Esophagus muscularis mucosa (tissue), 4 donors: ENCODE measurements at places on chromosomes 5 and 9. TPM values are rescaled to one million over a fixed set of nuclear protein-coding genes. Genes with fewer than 3 reads are reported as not detected.

- no peaks in the 10 kb centered on the region for H3K36me3 ChIP-seq
- no peak overlapping the region for H3K4me3 ChIP-seq
- H3K27ac ChIP-seq: no peak overlapping the region
- peaks cover 15% of the 10 kb centered on the region for H3K4me1 ChIP-seq
Measured at GRCh38 chr5:109645707-109646192, 44.0 kb upstream of the MAN2A1 start.

DNA sequence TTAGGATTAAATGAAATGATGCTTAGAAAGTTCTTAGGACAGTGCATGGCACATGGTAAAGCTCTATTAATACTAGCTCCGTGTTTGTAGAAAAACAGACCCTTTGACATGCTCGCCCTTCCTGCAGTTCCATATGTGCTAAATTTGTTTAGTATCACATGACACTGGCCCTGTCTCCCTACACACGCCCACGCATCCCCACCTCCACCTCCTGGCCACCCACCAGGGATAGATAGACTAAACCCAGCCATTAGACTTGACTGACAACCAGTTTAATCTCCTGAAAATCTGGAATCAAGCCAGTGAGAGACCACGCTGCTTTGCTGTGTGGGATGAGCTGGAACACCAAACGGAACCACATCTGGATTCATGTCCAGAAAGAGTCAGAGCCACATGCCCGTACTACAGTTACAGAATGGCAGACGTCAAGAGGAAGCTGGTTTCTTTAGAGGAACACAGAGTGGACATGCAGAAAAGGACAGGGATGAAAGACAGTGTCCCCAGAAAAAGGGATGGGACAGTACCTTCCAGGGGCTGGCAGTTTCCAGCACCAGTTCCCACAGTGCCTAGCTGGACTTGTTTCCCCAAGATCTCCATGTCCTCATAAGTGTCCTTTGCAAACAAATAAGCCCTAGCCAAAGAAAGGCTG, 186.1 kb downstream of the PDZD2 start:
- no peak for DNase-seq
- H3K27me3 ChIP-seq: no peaks in the 10 kb centered on the region
- H3K36me3 ChIP-seq: no peaks in the 10 kb centered on the region
- no peak overlapping the region for H3K4me3 ChIP-seq
- H3K27ac ChIP-seq: no peak overlapping the region

DNA sequence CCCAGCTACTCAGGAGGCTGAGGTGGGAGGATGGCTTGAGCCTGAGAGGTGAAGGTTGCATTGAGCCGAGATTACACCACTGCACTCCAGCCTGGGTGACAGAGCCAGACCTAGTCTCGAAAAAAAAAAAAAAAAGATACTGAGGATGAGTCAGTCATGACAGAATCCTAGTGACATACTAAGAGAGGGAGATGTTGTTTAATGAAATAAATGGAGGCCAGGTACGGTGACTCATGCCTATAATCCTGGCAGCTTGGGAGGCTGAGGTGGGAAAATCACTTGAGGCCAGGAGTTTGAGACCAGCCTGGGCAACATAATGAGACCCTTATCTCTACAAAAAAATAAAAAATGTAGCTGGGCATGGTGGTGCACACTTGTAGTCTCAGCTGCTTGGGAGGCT, 107.2 kb downstream of the ZFAND5 start:
- no peak overlapping the region for H3K27ac ChIP-seq
- H3K4me3 ChIP-seq: no peak overlapping the region
- no peaks in the 10 kb centered on the region for H3K36me3 ChIP-seq
- no peak for DNase-seq

- no peak overlapping the region for H3K4me3 ChIP-seq
- H3K27me3 ChIP-seq: no peaks in the 10 kb centered on the region
- H3K27ac ChIP-seq: no peak overlapping the region
- DNase-seq: no peak
- H3K4me1 ChIP-seq: no peaks in the 10 kb centered on the region
Measured at GRCh38 chr5:110612794-110613247, 113.7 kb downstream of the TMEM232 start.

DNA sequence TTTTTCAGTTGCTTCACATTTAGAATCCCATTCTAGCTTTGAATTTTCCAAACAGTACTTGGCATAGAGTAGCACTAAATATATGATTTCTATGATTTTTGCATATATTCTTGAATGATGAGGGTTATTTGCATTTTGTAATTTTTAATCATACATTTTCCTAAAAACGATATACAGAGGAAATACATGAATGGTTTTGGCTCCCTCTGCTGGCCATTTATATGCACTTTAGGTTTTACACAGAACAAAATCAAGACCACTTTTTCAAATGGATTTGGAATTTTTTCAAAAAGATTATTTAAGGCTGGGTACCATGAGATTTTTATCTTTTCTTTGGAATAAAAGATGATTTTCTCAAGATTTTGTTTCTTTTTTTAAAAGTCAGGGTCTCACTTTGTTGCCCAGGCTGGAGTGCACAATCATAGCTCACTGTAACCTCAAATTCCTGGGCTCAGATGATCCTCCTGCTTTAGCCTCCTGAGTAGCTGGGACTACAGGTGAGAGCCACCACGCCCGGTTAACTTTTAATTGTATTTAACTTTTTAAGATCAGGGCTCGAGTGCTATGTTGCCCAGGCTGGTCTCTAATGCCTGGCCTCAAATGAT, 16.7 kb upstream of the COMMD10 start:
- H3K27me3 ChIP-seq: no peaks in the 10 kb centered on the region
- no peaks in the 10 kb centered on the region for H3K4me1 ChIP-seq
- H3K27ac ChIP-seq: no peak overlapping the region
- DNase-seq: no peak
- no peaks in the 10 kb centered on the region for H3K36me3 ChIP-seq

- no peaks in the 10 kb centered on the region for H3K36me3 ChIP-seq
- no peak overlapping the region for H3K27ac ChIP-seq
- H3K4me3 ChIP-seq: no peak overlapping the region
- no peaks in the 10 kb centered on the region for H3K27me3 ChIP-seq
Measured at GRCh38 chr5:160450164-160450932, 28.7 kb downstream of the PTTG1 start.

DNA sequence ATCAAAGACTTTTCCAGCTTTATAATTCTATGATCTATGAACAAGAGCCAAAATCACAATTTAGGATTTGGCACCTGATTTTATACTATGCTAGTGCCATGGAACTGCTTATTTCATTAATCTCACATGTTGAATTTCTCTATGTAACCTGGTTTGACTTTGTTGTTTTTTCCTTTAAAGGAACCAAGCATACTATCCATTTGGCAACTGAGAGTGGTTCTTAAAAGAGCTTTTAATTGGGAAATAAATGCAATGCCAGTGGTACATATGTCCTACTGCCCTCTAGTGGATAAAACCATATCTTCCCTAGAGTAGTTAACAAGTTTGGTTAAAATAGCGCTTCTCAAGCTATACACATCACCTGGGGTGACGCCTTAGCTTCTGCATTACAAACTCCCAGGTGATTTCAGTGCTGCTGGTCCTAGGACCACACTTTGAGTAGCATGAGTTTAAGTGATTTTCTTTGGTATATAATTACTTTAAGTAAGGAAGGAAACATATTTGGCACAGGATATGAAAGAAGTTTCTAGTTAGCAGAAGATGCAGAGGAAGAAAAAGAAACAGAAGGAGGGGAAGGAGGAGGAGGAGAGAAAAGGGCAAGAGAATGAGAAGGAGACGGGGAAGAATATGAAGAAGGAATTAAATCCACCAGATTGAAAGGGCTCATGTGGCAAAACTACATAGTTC, 56.8 kb downstream of the FGF10 start:
- no peak overlapping the region for H3K4me3 ChIP-seq
- H3K27ac ChIP-seq: peak overlapping the region; percentile 40
- DNase-seq: no peak
- no peaks in the 10 kb centered on the region for H3K36me3 ChIP-seq
- H3K27me3 ChIP-seq: no peaks in the 10 kb centered on the region
- peaks cover 6% of the 10 kb centered on the region for H3K4me1 ChIP-seq

DNA sequence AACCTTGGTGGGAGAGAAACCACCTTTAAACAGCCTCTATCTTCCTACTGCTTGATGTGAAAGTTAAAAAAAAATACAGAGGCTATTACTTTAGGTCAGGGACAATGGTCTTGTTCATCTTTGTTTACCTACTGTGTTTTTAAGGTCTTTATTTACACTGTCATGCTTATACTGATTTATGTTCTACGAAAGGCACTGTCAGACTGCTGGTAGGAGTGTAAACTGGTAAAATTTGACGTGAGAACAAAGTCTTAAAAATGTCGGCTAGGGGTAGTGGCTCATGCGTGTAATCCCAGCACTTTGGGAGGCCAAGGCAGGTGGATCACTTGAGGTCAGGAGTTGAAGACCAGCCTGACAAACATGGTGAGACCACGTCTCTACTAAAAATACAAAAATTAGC, 42.1 kb upstream of the ELOVL7 start:
- H3K4me3 ChIP-seq: no peak overlapping the region
- H3K27me3 ChIP-seq: no peaks in the 10 kb centered on the region
- no peak for DNase-seq
- H3K36me3 ChIP-seq: peaks cover 18% of the 10 kb centered on the region

GRCh38 chr5:80565330-80565729, 4.8 kb downstream of the ANKRD34B start:
- DNase-seq: no peak
- H3K36me3 ChIP-seq: no peaks in the 10 kb centered on the region
- H3K27me3 ChIP-seq: peaks cover 36% of the 10 kb centered on the region
- no peak overlapping the region for H3K27ac ChIP-seq
- peaks cover 7% of the 10 kb centered on the region for H3K4me1 ChIP-seq

DNA sequence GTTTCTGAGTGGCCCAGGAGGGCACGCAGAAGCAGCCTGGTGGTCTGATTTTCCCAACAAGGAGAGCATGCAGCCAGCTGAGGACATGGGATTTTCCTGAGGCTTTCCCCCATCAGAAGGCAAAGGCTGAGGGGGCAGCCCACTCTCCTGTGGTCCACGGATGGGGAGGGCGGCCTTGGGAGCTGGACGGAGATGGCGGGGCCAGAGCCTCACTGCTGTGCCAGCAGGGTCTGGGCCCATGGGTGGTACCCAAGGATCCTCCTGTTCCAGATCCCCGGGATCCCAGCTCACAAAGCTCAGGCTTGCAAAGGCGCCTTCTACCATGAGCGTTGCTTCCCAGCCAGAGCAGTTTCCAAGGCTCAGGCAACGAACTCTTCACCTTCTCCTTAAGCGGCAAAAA, 39.0 kb upstream of the SLC12A7 start:
- H3K4me3 ChIP-seq: no peak overlapping the region
- no peak overlapping the region for H3K27ac ChIP-seq
- no peak for DNase-seq
- H3K4me1 ChIP-seq: peaks cover 13% of the 10 kb centered on the region
- no peaks in the 10 kb centered on the region for H3K36me3 ChIP-seq
- H3K27me3 ChIP-seq: peaks cover 48% of the 10 kb centered on the region

DNA sequence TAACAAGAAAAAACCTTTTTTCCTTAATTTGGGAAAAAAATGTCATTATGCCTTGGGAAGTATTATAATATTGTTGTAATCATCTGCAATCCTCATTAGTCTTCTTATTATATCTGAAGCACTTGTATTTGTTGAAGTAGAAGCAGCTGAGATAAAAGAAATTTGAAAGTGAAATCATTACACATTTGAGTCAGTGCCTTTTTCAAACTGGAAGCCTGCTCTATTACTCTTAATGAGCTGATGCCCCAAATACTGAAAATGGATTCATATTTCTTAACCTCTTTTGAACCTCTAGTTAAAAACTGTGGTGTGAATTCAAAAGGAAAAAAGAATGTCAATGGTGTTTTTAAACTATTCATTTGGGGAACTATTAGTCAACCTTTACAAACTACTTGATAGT, 1027.7 kb downstream of the NR2F1-AS1 start:
- no peak overlapping the region for H3K27ac ChIP-seq
- DNase-seq: no peak
- no peak overlapping the region for H3K4me3 ChIP-seq
- no peaks in the 10 kb centered on the region for H3K4me1 ChIP-seq

DNA sequence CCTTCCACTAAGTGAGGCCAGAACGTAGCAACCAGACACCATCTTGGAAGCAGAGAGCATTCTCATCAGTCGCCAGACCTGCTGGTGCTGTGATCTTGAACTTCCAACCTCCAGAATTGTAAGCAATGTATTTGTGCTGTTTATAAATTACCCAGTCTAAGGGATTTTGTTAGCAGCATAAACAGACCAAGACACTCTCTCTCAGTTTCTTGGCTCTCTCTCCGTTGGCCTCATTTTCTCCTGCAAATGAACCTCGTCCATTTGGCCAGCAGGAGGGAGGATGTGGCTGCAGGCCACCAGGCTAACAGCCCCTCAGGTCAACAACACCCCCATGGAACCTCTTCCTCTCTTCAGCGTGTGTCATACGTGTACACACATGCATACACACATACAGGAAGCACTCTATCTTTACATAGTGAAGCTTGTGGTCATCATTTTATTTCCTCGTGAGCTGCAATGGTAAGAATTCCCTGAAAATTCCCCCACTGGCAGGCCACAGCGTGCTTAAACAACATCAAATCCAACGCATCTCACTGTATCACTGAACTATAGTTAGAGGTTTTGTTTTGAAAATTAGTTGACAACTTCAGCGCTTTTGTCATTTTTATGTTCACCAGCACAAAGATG, 62.8 kb upstream of the PPP1R26 start:
- no peaks in the 10 kb centered on the region for H3K36me3 ChIP-seq
- no peak overlapping the region for H3K27ac ChIP-seq
- no peak overlapping the region for H3K4me3 ChIP-seq
- no peak for DNase-seq

GRCh38 chr5:150603491-150603890, 37.0 kb upstream of the SYNPO start:
- H3K4me3 ChIP-seq: no peak overlapping the region
- H3K27ac ChIP-seq: no peak overlapping the region
- no peak for DNase-seq
- peaks cover 53% of the 10 kb centered on the region for H3K4me1 ChIP-seq
- H3K36me3 ChIP-seq: no peaks in the 10 kb centered on the region

GRCh38 chr9:14526504-14526903, 166.7 kb downstream of the ZDHHC21 start:
- H3K36me3 ChIP-seq: no peaks in the 10 kb centered on the region
- no peaks in the 10 kb centered on the region for H3K4me1 ChIP-seq
- H3K4me3 ChIP-seq: no peak overlapping the region

DNA sequence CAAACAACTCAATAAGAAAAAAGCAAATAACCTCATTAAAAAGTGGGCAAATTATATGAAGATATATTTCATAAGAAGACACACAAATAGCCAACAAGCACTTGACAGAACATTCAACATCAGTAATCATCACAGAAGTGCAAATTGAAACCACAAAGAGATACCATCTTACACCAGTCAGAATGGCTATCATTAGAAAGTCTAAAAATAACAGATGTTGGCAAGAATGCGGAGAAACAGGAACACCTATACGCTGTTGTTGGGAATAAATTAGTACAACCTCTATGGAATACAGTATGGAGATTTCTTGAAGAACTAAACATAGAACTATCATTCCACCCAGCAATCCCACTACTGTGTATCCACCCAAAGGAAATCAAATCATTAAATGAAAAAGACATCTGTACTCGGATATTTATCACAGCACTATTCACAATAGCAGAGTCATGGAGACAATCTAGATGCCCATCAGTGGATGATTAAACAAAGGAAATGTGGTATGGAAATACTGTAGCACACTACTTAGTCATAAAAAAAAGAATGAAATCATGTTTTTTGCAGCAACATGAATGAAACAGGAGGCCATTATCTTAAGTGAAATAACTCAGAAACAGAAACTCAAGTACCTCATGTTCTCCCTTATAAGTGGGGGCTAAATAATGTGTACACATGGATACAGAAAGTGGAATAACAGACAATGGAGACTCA, 106.8 kb upstream of the FST start:
- H3K27ac ChIP-seq: no peak overlapping the region
- no peaks in the 10 kb centered on the region for H3K4me1 ChIP-seq
- no peak for DNase-seq

The C5orf52 gene
- total RNA-seq: not detected

The PCDHB16 gene
- total RNA-seq: 4.1 TPM

The ERCC6L2 gene
- 83.3 TPM for total RNA-seq

The TRIM36 gene
- total RNA-seq: 5.7 TPM

The RFX3 gene
- total RNA-seq: 7.9 TPM

The ERBIN gene
- 46.9 TPM for total RNA-seq

The SMIM33 gene
- not detected for total RNA-seq

The RORB gene
- 0.46 TPM for total RNA-seq
